ENCODE measurements at places on chromosomes 2 and 18.

- DNase-seq: no peak
Observed at GRCh38 chr2:124186801-124187200, 161.7 kb downstream of the CNTNAP5 start.

DNA sequence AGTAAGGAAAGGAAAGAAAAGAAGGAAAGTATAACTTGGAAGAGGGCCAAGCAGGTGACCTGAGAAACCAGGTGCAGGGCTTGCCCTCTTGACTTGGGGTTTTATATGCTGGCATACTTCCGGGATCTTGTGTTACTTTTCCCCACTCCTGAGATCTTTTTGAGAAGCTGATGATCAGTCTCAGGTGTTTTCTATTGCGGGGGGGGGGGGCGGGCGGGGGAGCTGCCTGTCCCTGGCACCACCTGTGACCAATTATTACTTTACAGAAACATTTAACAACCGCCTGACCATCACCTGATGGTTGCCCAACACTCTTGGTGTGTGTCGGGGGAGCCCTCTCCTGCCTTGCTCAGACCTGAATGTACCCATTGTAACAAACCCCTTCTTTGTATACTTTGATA, 6.9 kb upstream of the CASP10 start:
- no peak for DNase-seq

GRCh38 chr2:37829202-37829601, 95.9 kb upstream of the RMDN2 start:
- DNase-seq: no peak

GRCh38 chr18:57427429-57428201, 7.6 kb upstream of the ONECUT2 start:
- DNase-seq: no peak

DNA sequence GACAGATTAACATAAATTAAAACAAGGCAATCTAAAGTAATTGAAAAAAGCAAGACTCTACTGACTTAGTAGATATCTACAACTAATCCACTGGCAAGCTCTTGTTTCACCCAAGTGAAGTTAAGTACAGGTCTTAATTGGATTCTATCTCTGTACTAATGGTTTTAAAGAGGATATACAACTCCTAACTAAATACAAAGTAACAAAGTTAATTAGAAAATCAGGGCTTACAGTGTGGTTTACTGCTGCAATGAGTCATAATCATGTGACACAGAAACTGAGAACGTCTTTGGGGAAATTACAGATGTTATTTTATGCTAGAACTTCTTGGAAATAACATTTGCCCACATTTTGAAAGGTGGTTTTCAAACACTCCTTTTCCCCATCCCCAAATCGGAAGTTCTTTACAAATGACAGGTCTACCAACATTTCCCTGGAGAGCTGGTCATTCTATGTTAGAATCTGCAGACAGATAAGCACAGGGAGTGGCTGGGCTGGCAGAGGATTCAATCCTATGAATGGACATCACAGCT, 245.3 kb downstream of the STK39 start:
- peak; percentile 98 for DNase-seq

- DNase-seq: no peak
Observed at GRCh38 chr2:239581352-239581901, 180.6 kb upstream of the HDAC4 start.
